ENCODE measurements at places on chromosomes 6 and 20.

GRCh38 chr20:53828682-53829254 is 235.1 kb upstream of the ZNF217 start:
- DNase-seq = peak; percentile 53

DNA sequence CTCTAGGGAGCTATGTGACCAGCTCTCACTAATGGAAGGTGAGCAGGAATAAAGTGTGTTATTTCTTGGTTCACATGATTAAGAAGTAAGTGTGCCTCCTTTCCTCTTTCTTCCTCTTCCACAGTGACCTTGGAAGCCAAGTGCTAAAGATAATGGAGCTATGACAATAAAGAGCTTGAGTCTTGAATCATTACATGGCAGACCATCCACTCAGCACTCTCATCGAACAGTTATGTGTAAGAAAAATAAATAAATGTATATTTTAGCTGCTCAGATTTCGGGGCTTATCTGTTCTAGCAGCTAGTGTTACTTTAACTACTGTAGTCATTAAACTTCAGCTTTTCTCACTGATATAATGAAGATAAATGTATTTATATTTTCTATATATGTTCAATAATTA is 72.9 kb downstream of the HDGFL1 start:
- no peak for DNase-seq

- no peak for DNase-seq
These were observed 160.8 kb downstream of the ZDHHC14 start for GRCh38 chr6:157541618-157542413.

DNA sequence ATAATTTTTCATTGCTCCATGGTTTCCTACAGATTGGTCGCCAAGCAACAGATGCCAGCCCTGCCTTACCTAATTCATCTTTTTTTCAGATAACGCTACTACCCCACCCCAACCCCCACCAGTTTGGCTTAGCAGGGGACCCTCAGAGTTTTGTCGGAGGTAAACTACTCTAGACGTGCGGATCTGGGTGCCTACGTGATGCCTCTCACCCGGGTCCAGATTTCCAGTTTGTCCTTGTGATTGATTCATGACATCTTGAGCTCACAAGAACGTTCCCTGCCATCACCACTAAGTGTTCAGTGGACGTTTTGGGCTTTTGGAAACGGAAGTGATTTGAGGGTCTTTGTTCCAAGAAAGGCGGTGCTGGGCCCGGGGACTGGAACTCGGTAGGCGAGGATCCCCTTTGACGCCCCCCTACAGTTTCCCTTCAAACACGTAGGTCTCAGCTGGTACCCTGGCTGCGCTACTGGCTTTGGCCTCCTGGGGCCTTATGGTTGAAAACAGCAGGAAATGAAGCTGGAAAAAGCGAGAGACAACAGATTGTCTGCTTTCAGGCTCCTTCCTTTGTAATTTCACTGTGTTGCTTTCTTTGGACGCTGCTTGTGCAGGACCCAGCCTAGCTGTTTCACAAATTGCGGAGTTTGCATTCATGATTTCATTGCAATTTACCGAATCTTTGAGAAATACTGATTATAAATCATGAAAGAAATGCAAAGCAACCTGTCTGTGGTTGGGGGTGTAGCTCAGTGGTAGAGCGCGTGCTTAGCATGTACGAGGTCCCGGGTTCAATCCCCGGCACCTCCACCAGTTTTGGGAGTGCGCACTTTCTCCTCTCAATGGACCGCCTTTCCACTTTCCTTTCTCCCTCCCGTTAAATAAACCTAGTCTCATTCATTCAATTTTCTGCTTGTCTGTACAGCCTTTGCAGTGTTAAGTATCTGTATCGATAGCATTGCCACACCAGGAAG is 81.0 kb downstream of the GPX5 start:
- peak; percentile 98 for DNase-seq

DNA sequence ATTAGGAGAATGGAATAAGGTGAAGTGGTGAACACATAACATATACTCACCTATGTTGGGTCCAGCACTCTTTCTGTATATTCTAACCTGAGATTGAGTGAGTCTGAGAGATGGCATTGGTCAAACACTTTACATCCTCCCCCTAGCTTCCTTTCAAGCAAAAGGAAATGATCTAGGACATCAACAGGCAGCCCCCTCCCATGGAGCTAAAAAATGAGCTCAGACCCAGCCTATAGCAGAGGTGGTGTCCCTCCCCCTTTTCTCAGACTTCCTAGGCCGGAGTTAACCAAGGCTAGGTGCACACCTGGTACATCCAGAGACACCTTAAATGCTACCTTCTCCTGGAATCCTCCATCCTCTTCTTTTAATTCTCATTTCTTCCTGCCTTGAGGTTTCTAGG is 5.5 kb upstream of the SDC4 start:
- no peak for DNase-seq

- DNase-seq = no peak
These were observed 9.1 kb upstream of the ECHDC1 start for GRCh38 chr6:127352524-127352923.

DNA sequence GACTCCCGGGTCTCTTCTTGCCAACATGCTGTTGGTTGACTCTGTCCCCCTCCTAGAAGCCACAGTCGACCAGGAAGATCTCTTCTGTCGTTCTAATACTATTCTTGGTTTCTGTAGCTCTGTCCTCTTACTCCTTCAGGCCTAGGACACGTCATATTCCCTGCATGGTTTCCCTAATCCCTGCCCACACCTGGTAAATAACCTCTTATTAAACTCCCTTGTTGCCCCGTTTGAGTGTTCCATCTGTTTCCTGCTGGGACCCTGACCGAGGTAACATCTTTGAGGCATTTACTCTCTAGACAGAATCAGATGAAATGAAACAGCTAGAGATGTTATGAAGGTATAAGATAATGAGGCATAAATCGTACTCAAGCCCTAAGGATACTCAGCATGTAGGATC is 68.1 kb downstream of the PLCB4 start:
- no peak for DNase-seq

GRCh38 chr6:6588064-6588923 is at the start of gene LY86:
TSS of gene LY86 (plus strand) at chr6:6588720. CDS start at chr6:6588735, 15 bp downstream.
- DNase-seq = peak; percentile 9

GRCh38 chr6:47241742-47242482 is 67.8 kb downstream of the TNFRSF21 start:
- no peak for DNase-seq

- no peak for DNase-seq
These were observed 21.0 kb downstream of the CLDN20 start for GRCh38 chr6:155284775-155285174.

DNA sequence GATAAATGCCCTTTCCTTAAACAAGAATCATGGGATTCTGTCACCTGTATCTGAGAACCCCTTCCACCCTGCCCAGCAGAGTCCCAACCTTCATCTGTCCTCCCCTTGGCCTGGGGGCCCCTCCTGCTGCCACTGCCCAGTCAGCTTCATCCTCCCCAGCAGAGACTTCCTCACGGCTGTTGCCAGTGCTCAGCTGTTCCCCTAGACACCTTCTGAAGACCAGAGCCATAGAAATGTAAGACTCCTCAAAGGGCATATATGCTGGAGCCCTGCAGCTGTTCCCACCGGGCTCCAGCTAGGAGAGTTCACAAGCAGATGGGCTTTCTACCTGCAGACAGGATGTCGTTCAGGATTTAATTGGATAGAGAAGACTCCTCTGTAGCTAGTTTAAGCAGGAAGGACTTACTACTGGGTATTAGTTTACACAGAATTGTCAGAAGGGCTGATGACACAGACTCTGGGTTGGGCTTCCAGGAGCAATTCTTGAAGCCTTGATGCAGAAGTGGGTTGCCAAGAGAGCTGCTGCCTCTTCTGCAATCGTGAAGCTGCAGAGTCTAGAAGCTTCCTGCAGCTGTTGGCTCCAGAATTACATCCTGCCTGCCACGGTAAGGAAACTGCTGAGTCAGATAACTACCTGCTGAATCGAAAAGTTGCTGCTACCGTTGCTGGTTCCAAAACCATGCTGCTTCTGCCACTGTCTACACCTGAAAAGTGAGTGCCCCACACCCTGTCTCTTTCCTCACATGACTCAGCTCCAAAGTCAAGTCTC is 57.1 kb upstream of the MLN start:
- no peak for DNase-seq

DNA sequence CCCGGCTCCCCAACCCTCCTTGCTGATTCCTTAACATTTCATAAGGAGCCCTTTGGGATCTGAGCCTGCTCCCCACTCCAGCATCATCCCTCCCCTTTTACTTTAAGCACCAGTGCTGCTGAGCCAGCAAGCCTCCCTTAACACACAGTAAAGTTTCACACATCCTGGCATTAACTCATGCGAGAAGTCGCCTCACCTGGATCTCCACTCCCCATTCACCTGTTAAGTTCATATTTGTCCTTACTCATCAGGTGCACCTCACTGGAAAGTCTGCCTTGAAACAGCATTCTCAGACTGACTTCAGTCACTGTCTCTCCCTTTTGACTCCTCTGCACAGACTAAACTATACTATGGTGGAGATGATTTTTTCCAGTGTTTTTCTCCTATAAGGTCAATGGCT is 47.8 kb upstream of the MAP7 start:
- DNase-seq = no peak

- peak; percentile 42 for DNase-seq
These were observed 670.8 kb downstream of the PRKN start for GRCh38 chr6:162056745-162057144.

DNA sequence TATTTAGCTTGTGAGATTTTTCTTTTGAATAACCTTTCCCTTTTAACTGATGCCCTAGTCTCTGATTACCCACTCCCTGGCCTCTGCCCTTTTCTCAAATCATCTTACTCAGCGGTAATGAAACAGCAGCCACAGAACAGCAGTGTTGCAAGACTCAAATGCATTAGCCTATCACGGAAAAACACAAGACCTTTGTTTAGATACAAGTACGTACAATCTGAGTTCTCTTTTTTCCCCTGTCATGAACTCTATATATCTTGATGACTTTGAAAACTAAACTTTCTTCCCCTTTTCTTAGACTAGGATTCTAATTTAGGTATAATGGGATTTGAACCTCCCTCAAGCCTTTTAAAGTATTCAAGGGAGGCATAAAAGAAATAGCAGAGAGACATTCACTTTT is 1034.9 kb downstream of the EYS start:
- no peak for DNase-seq
